ENCODE measurements at places on chromosomes 7 and 10. TPM values are rescaled to one million over a fixed set of nuclear protein-coding genes. Genes with fewer than 3 reads are reported as not detected.

DNA sequence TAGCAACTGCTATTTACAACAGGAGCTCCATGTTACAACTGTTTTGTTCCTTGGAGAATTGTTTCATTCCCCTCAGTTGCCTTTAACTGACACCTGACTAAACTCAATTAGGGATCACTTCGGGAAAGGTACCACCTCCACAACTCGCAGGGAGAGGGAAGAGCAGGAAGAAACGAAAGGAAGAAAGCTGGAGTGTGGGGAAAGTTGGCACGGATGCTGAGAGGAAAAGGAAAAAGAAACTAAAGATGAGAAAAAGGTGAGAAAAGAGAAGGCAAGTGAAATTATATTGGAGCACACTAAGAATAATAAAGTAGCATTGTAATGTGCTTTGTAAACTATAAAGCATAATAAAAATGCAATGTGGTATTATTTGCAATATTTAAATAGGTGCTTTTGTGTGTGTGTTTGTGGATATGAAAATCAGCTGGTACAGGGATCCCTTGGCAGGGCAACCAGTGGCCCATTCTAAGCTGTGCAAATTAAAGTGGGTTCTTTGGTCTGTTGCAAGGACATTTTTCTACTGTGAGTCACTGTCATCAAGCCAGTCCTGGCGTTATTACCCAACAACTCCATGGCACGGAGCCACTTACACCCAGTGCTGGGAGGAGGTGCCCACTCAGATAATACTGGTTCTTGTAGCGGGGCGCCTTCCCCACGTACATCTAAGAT, 45.9 kb downstream of the HIPK2 start:
- no peaks in the 10 kb centered on the region for H3K4me1 ChIP-seq
- no peak overlapping the region for H3K4me3 ChIP-seq
- no peak overlapping the region for H3K27ac ChIP-seq
- peaks cover 3% of the 10 kb centered on the region for H3K36me3 ChIP-seq
- DNase-seq = no peak
- H3K27me3 ChIP-seq = no peaks in the 10 kb centered on the region

- H3K27ac ChIP-seq = no peak overlapping the region
- H3K4me3 ChIP-seq = no peak overlapping the region
- no peaks in the 10 kb centered on the region for H3K4me1 ChIP-seq
- H3K27me3 ChIP-seq = no peaks in the 10 kb centered on the region
- DNase-seq = no peak
- 0 out of 2 replicates have a peak, but pooled peaks cover 3% of the 10 kb centered on the region for H3K36me3 ChIP-seq
Observed at GRCh38 chr10:36808625-36809362, 316.6 kb upstream of the ANKRD30A start.

DNA sequence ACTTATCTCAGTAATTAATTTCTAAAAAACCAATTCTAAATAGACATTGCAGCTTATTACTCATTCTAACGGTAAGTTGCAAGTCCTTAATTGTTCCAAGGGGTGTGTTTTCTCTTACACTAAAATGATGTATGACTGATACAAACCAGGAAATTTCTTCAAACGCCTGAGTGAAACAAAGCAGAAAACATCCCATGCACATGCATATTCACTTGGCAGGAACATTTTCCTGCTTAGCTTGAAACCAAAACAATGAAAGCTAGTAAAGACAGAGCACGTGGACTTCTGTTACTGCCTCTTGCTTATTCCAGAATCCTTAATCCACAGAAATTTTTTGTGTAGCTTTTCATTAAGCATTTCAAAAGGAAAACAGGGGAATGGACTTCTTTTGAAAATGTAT, 187.7 kb downstream of the MTERF1 start:
- H3K36me3 ChIP-seq = no peaks in the 10 kb centered on the region
- H3K27me3 ChIP-seq = no peaks in the 10 kb centered on the region
- H3K4me1 ChIP-seq = no peaks in the 10 kb centered on the region

DNA sequence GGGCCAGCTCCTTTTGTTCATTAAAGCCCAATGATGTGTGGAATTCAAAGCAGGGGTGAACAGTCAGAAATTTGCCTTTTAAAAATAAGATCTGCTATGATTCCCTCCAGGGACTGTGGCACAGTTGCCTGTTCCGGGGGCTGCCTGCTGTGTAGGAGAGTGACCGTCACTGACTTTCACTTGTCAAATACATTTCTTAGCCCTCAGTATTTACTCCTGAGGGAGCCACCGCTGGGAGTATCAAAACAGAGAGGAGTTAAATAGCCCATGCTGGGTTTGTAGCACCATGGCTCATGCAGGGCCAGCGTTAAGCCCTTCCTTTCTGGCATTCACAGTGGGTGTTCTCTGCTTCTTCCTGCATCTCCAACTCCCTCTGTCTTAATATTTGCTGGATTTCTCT, 897.8 kb downstream of the SORCS3 start:
- H3K36me3 ChIP-seq = no peaks in the 10 kb centered on the region
- DNase-seq = peak; percentile 56
- H3K4me3 ChIP-seq = no peak overlapping the region
- H3K27me3 ChIP-seq = no peaks in the 10 kb centered on the region

DNA sequence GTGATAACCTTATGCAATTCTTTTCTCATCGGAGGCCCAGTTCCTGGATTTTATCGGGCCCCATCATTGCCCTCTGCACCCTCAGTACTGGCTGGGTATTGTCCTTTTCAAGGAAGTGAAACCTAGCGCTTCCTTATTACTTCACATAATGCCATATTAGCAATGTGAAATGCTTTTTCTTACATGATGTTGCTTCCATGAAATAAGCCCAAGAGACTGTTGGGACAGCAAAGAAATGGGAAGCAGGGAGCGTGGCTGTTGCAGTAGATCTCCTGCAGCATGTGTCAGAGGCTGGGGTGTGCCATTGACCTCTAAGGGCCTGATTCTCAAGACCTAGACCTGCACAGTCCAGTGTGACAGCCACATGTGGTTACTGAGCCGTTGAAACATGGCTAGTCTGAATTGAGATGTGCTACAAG, 8.1 kb downstream of the CHN2 start:
- DNase-seq = no peak
- H3K4me3 ChIP-seq = no peak overlapping the region
- H3K4me1 ChIP-seq = peaks cover 3% of the 10 kb centered on the region
- no peaks in the 10 kb centered on the region for H3K36me3 ChIP-seq
- H3K27me3 ChIP-seq = no peaks in the 10 kb centered on the region

- no peaks in the 10 kb centered on the region for H3K36me3 ChIP-seq
- peak; percentile 76 for DNase-seq
- H3K27me3 ChIP-seq = peaks cover 29% of the 10 kb centered on the region
- H3K27ac ChIP-seq = no peak overlapping the region
- peaks cover 9% of the 10 kb centered on the region for H3K4me1 ChIP-seq
Observed at GRCh38 chr7:20795881-20796280, 9.2 kb upstream of the SP8 start.

DNA sequence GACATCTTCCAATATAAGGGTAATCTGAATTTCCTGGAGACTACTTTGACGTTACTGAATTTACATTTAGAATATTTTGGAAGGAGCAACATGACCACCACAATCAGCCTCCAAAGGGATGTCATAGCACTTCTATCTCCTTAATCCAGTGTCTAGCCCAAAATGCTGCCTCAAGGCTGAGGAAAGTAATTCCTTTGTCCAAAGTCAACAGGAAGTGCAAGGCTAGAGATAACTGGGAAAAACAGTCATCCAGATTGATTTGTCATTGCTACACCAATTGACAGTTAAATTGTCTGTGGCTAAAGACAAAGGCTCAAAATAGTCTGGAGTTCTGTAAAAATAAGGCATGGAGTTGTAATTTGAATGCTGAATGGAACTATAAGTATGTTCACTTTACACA, 3.9 kb upstream of the TFPI2 start:
- no peaks in the 10 kb centered on the region for H3K36me3 ChIP-seq
- no peak overlapping the region for H3K4me3 ChIP-seq
- no peaks in the 10 kb centered on the region for H3K4me1 ChIP-seq
- no peak overlapping the region for H3K27ac ChIP-seq
- no peak for DNase-seq
- H3K27me3 ChIP-seq = peaks cover 2% of the 10 kb centered on the region

- H3K4me1 ChIP-seq = no peaks in the 10 kb centered on the region
- H3K27me3 ChIP-seq = no peaks in the 10 kb centered on the region
- no peak overlapping the region for H3K4me3 ChIP-seq
- H3K27ac ChIP-seq = no peak overlapping the region
- DNase-seq = no peak
Observed at GRCh38 chr7:108307194-108307593, 149.0 kb downstream of the NRCAM start.

Gene MPP7
- 6.9 TPM for total RNA-seq

Gene FAM25G
- total RNA-seq = not detected

Gene UPK3BL2
- total RNA-seq = 4.6 TPM

Gene TEX47
- not detected for total RNA-seq

Gene MYOF
- 2.7 TPM for total RNA-seq

Gene MSMB
- total RNA-seq = not detected

Gene IFIT3
- 0.55 TPM for total RNA-seq

Gene HECW1
- 5.0 TPM for total RNA-seq

Gene CYP2C8
- not detected for total RNA-seq

Measured in H9 (cell line).